ENCODE measurements at places on chromosomes 2 and 18. TPM values are rescaled to one million over a fixed set of nuclear protein-coding genes. Genes with fewer than 3 reads are reported as not detected.

DNA sequence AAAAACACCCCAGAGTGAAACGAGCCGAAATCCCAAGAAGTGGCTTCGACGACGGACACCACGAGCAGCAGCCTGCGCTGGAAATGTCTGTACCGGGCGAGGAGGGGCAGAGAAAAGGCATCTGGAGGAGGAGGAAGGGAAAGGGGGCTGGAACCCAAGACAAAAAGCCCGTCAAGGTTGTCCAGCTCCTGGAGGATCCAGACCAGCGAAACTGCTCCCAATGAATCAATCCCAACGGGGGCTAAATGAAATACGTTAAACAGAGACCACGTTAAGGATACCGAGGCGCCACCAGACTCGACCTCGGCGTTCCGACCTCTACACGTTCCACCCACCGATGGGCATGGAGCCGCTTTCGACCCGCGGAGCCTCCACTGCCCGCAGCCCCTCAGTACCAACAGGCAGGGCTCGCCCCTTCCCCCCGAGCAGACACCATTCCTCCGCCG is 400 bp downstream of the CCDC88A start:
- no peak for DNase-seq

DNA sequence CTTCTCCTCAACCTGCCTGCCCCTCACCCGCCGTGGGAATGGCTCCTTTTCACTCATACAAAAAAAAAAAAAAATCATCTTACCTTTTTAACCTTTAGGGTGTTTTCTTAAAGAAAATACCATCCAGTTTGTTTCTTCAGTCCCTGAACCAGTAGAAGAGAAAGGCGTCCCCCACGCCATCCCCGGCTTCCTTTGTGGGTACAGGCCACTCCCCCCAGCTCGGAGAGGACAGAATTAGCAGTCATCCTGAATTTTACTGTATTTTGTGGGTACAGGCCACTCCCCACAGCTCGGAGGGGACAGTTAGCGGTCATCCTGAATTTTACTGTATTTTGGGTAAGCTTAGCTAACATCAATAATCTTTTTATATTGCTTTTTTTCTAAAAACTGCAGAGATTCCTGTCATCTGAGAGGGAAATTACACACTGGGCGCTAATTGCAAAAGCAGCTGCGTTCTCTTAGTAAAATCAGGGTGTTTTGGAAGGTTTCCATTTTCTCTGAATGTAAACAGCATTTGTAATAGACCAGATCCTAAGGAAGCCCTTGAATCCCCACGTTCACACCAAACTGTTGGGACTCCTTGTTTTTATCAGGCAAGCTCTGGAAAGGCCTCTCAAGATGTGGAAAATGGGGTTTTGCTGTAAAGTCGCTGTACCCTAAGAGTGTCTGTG is 72.5 kb downstream of the NFATC1 start:
- DNase-seq: no peak

DNA sequence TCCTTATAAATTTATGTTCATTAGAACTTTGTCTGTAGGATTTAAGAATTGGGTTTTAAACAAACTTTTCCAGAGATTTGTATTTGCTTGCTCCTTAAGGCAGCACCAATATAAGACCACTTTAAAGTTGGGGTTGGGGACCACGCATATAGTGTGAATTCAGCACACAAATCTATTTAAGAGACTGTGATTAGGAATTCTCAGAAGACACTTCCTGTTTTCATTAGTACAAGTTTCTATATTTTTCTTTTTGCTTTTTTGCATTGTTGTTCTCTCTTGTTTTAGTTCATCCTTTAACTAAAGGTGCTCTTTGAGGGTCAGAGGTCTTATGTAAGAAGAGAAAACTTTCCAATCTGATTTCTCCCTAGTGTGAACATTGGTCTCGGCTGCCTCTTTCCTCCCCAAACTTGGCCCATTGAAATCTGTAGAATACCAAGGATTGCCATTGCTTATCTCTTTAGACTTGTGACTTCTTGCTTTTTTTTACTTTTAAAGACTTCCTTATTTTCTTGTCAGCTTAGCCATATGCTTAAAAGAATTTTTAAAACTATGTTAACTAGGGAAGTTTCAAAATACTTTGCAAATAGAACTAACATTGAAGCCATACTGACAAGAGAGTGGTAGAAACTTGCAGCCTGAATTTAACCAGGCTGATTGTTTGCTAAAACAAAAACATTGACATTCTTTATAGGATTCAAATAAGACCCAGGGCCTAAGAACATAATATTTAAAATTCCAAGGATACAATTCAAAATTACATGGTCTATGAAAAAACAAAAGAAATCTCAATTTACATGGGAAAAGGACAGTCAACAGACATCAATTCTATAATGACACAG is 264.1 kb upstream of the FN1 start:
- DNase-seq: no peak

AP1S3 gene
- 4.6 TPM for total RNA-seq

MCM6 gene
- 23.6 TPM for total RNA-seq

CPO gene
- 0.39 TPM for total RNA-seq

GRCh38 chr18:37778417-37779165 is 213.0 kb upstream of the CELF4 start:
- DNase-seq: peak; percentile 41

- no peak for DNase-seq
Observed at GRCh38 chr2:6864923-6865345, 773 bp downstream of the CMPK2 start.

CNGA3 gene
- total RNA-seq: not detected

DNA sequence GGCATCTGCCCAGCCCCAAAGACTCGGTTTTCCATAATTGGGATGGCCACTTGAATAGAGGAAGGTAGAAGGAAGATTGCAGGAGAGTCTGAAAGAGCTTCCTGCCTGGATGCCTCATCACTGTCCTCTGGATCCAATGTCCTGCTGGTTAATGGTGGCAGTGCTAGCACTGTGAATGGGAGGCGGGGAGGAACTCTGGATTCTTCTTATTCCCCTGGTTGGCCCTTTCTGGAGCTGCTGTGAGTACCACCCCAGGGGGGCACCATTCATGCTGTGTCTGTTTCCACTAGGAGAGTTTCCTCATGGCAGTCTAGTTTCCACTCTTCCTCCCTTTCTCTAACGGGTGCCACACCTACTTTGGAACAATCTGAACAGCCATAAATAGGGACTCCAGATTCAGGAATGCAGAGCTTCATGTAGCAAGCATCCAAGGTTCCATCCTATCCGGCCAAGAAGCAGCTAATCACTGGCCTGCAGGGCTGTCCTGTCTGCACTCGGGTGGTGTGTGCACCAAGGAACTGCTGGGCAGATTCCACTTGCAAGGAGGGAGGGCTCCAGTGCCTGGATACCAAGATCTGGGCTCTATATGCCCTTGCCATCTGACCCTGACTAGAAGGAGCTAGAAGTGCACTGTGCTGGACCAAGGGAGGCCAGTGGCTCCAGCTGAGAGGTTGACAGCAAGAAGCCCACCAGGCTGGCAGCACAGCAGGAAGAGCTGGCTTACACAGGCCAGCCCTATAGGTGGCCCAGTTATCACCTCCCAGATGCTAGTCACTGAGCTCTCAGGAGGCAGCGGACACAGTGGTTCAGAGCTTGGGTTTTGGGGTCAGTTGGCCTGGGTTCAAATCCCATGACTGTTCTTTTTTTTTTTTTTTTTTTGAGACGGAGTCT is 4.6 kb upstream of the ATOH8 start:
- no peak for DNase-seq

TMEM247 gene
- total RNA-seq: not detected

GRCh38 chr2:6791682-6792081 is 74.0 kb downstream of the CMPK2 start:
- DNase-seq: peak; percentile 4

- DNase-seq: no peak
Observed at GRCh38 chr2:239666855-239667376, 266.1 kb upstream of the HDAC4 start.

DNA sequence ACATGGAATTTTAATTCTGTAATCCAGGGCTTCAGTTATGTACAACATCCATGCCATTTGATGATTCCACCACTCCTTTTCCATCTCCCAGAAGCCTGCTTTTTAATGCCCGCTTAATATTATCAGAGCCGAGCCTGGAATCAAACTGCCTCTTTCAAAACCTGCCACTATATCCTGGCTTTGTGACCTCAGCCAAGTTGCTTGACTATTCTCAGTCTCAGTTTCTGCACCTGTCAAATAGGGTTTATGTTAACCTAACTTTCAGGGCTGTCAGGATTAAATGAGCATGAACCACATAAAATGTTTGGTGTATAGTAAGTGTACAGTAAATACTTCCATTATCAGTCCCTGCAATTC is 108.7 kb downstream of the XRCC5 start:
- DNase-seq: no peak

DNA sequence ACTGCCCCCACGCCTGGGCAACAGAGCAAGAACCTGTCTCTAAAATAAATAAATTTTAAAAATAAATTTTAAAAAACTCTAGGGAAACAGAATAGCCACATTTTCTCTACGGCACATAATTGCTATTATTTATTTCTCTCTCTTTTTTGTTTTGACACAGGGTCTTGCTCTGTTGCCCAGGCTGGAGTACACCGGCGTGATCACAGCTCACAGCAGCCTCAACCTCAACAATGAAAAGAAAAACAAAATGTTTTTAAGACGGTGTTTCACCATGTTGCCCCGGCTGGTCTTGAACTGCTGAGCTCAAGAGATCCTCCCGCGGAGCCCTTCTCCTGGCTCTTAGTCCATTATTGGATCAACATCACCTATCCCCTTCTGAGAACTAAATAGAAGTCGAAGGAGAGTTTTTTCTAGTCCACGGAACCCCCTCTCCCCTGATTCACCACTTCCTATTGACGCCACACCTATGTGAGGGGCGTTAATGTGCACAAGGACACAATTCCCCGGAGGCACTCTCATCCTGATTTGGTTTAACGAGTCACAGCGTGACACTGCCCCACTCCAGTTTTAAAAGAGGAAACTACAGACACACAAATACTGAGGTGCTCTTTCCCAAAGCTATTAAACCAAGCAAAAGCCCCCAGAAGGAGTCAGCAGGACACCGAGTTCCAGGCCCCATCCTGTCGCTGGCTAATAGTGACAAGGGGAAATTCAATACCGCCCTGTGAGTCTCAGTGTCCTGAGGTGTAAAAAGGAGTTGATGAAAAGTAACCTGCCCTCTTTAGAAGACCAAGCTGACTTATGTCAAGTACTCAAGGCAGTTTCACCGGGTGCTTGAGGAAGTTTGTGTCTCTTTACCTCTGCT is 1.1 kb downstream of the NPC1 start:
- no peak for DNase-seq

UNC50 gene
- total RNA-seq: 78.7 TPM

DNA sequence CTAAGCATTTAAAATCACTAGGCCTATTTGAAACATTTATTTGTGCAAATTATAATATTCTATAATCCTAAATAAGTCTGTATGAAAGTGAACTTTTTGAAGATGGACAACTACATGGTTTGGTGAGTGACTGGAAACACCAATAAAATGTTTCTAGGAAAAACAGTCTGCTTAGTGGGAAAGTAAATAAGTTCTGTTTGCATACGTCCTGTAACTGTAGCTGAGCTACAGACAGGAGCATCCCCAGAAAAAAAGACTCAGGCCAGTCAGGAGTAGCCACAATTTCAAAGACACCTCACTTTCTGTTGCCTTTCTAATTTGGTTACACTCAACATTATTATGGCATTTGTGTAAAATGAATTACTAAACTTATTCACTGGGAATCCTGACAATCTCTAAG is 28.4 kb upstream of the KCNJ3 start:
- no peak for DNase-seq

DNA sequence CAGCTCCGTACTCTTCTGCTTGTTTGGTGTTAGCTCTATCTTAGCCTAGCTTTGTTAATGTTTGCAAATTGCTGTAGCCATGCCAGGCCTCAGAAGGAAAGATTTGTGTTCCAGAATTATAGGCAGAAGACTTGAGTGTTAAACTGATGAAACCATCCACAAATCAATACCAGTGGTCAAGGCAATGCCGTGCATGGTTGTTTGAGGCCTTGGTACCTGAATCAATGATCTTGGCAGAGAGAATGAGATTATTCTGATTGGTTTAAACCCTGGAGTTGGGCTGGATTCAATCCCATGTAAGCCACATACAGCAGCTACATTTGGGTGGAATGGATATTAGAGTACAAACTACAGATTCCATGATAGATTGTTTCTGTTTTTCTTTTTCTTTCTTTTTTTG is 4.9 kb downstream of the HADHB start:
- no peak for DNase-seq

GRCh38 chr2:15596968-15597367 is 5.3 kb downstream of the DDX1 start:
- no peak for DNase-seq

SPDYA gene
- total RNA-seq: not detected

STPG4 gene
- not detected for total RNA-seq

- DNase-seq: no peak
Observed at GRCh38 chr2:226548732-226549131, 250.9 kb downstream of the IRS1 start.

GULP1 gene
- total RNA-seq: 31.2 TPM

DNA sequence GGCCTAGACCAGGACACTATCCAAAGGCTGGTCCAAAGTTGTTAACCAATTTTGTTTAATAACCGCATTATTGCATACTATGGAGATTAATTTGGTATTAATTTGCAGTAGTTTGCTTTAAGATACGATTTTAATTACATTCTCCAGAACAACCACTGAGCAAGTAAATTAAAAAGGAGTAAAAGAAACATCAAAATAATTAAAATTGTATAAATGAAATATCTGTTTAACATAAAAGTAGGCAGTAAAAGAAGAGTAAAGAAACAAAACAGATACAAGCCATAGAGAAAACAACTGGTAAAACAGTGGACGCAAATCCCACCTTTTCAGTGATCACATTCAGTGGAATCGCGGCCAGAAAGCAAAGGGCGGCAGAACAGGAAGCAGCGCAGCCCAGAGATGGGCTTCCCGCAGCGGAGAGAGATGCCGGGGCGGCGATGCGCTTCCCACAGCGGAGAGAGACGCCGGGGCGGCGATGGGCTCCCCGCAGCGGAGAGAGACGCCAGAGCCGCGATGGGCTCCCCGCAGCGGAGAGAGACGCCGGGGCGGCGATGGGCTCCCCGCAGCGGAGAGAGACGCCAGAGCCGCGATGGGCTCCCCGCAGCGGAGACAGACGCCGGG is 176.8 kb downstream of the RTP5 start:
- no peak for DNase-seq
